ENCODE measurements at places on chromosomes 12 and 14. TPM values are rescaled to one million over a fixed set of nuclear protein-coding genes. Genes with fewer than 3 reads are reported as not detected.

BEGAIN gene
- total RNA-seq: 1.4 TPM

DNA sequence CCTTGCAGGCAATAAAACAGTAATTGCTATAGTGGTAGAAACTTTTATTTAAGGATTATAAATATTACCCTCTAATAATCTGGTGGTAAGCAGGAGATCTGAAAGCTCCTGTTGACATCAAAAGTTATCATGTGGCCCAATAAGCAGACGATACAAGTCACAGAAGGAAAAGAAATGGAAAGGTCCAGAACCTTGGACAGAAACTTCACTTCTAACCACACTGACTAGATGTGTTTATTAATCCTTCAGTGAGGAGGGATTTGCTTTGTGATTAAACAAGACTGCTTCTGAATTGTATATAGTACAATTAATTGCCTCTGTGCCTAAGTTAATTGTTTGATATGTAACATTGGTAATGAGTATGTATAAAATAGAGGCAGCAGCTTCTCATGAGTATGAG is 652.7 kb upstream of the MIS18BP1 start:
- no peak for DNase-seq

NTF3 gene
- 2.0 TPM for total RNA-seq

DNA sequence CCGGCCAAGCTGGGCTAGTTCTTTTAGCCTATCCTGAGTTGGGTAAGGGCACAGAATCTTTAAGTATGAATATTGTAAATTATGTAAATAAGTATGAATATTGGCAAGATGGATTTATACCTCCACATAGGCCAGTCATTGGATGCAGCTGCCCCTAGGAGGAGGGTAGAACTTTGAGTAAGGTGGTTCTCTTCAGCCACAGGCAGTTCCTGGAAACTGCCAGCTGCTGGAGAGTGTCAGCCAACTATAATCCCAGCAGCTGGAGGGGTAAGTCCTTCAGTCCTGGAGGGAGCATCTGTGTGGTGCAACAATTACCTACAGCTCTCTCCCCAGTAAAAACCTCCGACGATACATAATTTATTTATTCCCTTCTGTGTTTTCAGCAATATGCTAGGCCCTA is 65.8 kb upstream of the TMPO start:
- DNase-seq: no peak

PLEKHG7 gene
- total RNA-seq: not detected

TMED8 gene
- total RNA-seq: 6.4 TPM

DNA sequence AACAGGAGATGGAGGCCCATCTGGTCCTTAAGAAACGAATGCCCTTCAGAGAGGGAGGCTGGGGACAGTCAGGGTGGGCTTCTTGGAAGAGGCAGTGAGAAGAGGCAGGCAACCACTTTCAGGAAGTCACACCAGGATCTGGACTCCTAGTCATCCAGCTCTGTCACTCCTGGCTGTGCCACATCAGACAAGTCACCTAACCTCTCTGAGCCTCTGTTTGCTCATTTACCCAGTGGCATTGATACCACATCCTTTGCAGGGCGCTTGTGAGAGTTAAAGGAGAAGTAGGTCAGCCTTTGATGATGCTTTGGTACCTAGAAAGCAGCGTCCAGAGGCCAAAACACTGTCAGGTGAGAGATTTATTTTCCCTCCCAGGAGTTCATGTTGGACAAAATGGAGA is 11.1 kb downstream of the CCDC197 start:
- no peak for DNase-seq

DNA sequence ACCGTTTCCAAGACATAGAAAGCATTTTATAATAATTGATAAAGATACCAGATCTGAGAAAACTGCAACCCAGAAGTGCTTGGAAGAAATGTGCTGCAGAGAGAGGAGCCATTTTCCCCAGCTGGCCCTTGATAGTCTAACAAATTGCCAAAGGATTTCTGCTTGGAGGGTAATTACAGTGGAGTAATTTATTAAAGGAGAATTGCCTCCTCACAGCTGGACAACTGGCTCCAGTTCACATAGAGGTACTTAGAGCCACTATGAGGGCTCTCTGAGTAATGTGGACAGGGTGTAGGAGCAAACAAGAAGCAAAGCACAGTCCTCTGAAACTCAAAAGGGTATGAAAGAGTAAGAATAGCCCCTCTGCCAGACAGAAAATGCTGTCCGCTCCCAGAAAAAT is 335.6 kb downstream of the SYT1 start:
- DNase-seq: no peak

GRCh38 chr12:64608901-64609535 is 1.3 kb upstream of the RASSF3 start:
- peak; percentile 20 for DNase-seq

C12orf60 gene
- total RNA-seq: 0.49 TPM

OR4E2 gene
- total RNA-seq: not detected

DNA sequence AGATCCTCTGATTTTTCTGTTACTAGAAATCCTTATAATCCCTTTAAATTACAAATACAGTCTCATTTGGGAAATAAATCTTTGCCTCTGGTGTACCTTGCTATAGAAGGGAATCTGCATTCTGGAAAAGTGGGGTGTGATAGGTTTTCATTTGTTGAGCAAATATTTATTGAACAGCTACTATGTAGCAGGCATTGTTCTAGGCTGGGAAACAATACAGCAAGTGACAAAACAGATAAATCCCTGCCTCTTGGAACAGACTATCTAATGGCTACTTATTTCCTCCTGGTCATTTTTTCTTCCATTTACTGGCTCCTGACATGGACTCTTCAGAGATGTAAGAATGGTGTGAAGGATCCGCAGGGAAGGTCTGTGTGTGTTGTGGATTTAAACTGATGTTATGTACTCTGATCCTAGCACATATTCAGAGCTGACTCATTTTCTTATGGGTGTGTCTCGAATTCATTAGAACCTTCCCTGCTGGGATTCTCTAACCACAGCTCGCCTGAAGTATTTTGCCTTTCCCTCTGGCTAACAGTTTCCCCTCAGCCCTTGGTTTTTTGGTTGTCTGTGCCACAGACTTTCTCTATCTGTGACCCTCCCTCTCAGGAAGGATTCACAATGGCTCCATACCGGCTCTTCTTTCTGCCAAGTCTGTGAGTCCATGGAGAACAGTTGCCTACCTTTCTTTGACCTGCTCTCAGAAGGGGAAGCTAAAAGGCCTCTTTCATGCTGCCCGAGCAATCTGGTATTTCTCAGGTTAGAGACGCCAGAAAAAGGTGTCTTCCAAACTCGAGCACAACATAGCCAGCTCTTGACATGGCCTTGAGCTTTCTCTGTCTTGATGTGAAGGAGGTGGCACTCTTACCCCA is 53.7 kb downstream of the TMTC2 start:
- DNase-seq: no peak

FOXG1 gene
- not detected for total RNA-seq

GRCh38 chr12:50258167-50258551 is 25.2 kb downstream of the LIMA1 start:
- DNase-seq: peak; percentile 91

SOX5 gene
- 59.7 TPM for total RNA-seq

- no peak for DNase-seq
These were observed 83.7 kb downstream of the VWF start for GRCh38 chr12:6040815-6041214.

- DNase-seq: no peak
These were observed 20.0 kb upstream of the FLVCR2 start for GRCh38 chr14:75558440-75558839.

TMEM30B gene
- total RNA-seq: 27.8 TPM

DNA sequence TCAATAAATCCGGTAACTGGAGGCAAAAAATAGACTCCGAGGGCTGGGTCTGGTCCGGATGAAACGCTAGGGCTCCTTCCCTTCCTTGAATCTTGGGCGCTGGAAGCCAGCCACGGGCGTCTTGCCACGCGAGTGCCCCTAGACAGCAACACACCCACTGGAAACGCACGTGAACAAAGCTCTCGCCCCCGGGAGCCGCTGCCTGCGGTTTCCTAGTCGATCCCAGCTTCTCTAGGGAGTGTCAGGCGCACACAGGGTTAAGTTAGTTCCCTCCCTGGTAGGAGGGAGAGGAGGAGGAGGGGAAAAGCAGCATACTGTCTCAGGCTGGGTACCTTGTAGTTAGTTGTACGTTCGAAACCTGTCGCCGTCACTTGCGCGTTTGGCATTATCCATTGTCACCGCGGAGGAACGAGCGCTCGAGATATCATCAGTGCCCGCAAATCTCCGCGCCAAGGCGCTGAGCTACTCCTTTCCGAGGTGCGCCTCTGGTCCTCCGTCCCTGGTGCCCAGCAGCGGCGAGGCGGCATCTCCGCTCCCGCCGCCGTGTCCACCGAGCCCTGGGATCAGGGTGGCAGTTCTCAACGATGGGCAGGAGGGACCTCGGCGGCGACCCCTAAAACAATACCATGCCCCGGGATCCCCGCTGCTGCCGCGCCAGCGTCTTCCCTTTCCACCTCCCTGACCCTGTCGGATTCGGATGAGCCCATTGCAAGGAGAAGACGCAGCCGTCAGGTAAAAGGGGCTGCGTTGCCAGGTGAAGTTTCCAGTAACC is at the start of gene FLRT2:
TSS of gene FLRT2 (plus strand) at position 342 of the 772 bp plus-strand sequence. CDS start 91,371 bp downstream, outside the sequence.
- DNase-seq: peak; percentile 91

- no peak for DNase-seq
These were observed 4.0 kb downstream of the LRP1-AS start for GRCh38 chr12:57143454-57143853.

DNA sequence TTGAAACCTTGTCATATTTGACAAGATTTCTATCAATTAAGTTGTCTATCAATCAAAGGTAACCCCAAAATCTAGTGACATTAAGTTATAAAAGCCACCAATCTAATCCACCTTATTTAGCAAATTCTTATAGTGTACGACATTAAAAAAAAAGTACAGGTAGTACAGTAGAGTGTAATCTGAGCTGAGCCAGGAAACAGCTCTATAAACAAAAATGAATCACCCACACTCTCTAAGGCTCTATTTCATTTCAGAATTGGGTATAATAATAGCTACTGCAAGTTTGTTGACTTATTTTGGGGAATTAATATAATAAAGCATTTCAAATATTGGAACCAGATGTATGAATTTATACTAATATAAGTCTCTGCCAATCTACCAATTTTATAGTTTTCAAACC is 342.4 kb upstream of the FLRT2 start:
- DNase-seq: no peak

GRCh38 chr14:104082807-104083206 is 2.7 kb upstream of the ASPG start:
- DNase-seq: no peak

TBX5 gene
- 0.65 TPM for total RNA-seq

DNA sequence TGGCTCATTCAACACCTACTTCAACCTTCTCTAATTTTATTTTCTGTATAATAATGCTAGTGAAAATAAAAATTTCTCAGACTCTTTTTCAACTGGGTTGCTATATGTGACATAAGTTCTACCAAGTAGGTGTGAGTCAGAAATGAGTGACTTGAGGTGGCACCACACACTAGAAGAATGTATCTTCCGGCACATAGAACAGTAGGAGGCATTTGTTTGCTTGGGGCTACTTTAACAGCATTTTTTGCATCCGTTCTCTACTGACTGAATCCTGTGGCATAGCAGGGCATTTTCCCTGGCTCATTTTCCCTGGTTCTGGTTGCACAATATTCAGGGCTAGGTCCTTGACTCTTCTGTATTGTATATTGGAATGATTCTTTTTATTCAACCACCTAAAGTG is 194.0 kb upstream of the SLC16A7 start:
- no peak for DNase-seq

GRCh38 chr12:3920351-3921150 is 47.4 kb upstream of the PARP11 start:
- no peak for DNase-seq

C14orf180 gene
- total RNA-seq: not detected

DBX2 gene
- 1.0 TPM for total RNA-seq

NKX2-1 gene
- total RNA-seq: not detected

- no peak for DNase-seq
These were observed 2.3 kb downstream of the CDKN1B start for GRCh38 chr12:12719496-12719895.

DNA sequence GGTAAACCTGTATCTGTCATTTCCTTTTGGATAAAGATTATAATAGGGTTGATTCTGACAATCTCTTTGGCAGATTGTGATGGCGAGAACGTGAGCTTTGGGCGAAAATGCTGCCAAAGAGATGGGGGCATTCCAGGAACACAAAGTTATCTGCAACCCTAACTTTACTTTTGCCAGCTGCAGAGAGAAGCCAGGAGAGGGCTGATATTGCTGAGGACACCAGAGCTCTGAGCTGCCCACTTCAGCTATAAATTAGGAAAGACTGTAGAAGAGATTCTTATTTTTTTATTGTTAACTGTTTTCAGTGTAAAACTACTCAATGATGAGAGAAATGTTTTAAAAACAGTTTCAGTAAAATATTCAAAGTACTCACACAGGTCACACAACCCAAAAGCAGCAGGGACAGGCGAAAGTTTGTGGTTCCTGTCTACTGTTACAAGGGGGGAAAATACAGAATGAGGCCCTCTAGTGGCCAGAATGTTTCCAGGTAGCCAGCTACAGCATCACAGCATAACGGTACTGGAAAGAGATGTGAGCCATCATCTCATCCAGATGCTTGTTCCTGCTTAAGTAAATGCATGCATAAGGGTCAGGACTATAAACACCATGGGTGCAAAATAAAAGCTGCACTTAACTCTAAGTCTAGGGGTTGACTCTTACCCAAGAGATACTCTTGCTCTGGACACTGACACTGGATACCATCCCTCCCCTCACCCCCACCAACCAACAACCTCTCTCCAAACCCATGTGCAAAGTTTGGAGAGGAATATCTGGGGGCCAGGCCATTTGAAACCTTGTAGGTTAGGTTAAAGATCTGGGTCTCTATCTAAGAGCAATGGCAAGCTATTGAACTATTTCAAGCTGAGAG is 498.4 kb downstream of the RMST start:
- DNase-seq: no peak

- no peak for DNase-seq
These were observed 23.6 kb upstream of the TMEM260 start for GRCh38 chr14:56555921-56556570.

DNA sequence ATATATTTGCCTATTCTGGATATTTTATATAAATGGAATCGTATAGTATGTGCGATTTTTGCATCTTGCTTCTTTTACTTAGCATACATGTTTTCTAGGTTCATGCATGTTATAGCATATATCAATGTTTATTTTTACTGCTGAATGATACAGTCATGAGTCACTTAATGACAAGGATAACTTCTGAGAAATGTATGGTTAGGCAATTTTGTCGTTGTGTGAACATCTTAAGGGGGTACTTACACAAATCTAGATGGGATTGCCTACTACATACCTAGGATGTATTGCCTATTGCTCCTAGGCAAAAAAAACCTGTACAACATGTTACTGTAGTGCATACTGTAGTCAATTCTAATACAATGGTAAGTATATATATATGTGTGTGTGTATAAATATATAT is 8.8 kb downstream of the USP15 start:
- DNase-seq: no peak

DNA sequence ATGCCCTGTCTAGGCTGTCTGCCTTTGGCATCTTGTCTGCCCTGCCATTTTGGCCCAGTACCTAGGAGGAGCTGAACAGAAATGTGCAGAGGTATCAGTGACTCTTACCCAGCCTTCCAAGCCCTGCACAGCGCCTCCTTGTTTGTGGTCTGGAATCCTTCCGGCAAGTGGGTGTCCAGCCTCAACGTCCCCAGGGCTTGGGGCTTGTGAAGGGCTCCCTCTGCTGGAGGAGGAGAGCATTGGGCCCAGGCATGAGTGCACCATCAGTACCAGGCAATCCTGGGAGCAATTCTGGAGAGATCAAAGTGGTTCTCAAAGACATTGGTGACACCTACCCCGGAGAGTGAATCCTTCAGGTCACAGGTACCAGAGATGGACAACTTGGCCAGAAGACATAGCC is 2.4 kb upstream of the TCL1B start:
- no peak for DNase-seq

GRCh38 chr12:114888448-114888847 is 204.5 kb upstream of the TBX3 start:
- no peak for DNase-seq

GRCh38 chr14:61574514-61574807 is 120.9 kb upstream of the HIF1A start:
- DNase-seq: no peak

Measured in lower leg skin (tissue), 4 donors.